ENCODE measurements at places on chromosomes 4 and X.

- H3K27ac ChIP-seq: no peak overlapping the region
- no peaks in the 10 kb centered on the region for H3K4me1 ChIP-seq
- no peaks in the 10 kb centered on the region for H3K27me3 ChIP-seq
- DNase-seq: no peak
- peaks cover 5% of the 10 kb centered on the region for H3K36me3 ChIP-seq
These were observed 57.7 kb downstream of the TRIM2 start for GRCh38 chr4:153261914-153262313.

GRCh38 chrX:8629871-8630270 is 102.1 kb downstream of the ANOS1 start:
- no peaks in the 10 kb centered on the region for H3K4me1 ChIP-seq
- H3K4me3 ChIP-seq: no peak overlapping the region
- no peak for DNase-seq
- H3K27ac ChIP-seq: no peak overlapping the region
- no peaks in the 10 kb centered on the region for H3K36me3 ChIP-seq
- H3K27me3 ChIP-seq: no peaks in the 10 kb centered on the region

GRCh38 chr4:139629436-139630125 is 36.0 kb upstream of the MGST2 start:
- H3K4me3 ChIP-seq: no peak overlapping the region
- no peaks in the 10 kb centered on the region for H3K4me1 ChIP-seq
- H3K27me3 ChIP-seq: no peaks in the 10 kb centered on the region
- no peak for DNase-seq

GRCh38 chrX:72641611-72642010 is 69.0 kb upstream of the HDAC8 start:
- H3K27me3 ChIP-seq: no peaks in the 10 kb centered on the region
- no peak overlapping the region for H3K4me3 ChIP-seq
- DNase-seq: no peak
- no peak overlapping the region for H3K27ac ChIP-seq

DNA sequence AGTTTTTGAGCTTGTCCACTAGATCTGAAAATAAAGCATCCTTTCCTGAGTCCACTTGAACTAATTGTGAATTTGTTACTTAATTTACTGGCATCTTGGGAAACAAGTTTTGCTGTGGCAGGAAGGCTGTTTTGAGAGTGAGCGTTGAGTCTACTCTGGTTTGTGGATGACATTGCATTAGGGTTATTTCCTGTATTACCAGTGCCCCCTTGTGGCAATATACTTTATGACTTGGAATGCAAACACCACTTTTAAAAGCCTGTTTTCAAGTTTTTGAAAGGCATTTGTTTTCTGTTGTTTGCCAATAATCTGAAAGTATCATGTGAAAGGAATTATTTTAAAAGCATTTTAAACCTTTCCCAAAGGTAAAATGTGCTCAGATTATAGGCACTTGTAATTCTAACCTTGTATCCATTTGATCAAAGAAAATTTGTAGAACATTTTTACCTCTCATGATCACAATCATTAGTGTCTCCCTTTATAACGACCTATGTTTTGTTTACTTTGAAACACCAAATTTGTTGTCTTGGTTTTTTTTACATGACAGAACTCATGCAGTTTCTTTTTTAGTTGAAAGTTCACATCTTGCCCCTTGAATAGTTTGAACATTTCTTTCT is 18.0 kb upstream of the CYP2U1 start:
- H3K27me3 ChIP-seq: no peaks in the 10 kb centered on the region
- no peaks in the 10 kb centered on the region for H3K4me1 ChIP-seq
- no peak overlapping the region for H3K4me3 ChIP-seq

- no peaks in the 10 kb centered on the region for H3K4me1 ChIP-seq
- no peak overlapping the region for H3K27ac ChIP-seq
- DNase-seq: no peak
- H3K27me3 ChIP-seq: no peaks in the 10 kb centered on the region
- H3K4me3 ChIP-seq: no peak overlapping the region
These were observed 18.4 kb upstream of the CWH43 start for GRCh38 chr4:48967631-48968030.

GRCh38 chrX:104195489-104196084 is 29.3 kb downstream of the FAM199X start:
- H3K4me3 ChIP-seq: no peak overlapping the region
- H3K27me3 ChIP-seq: no peaks in the 10 kb centered on the region
- DNase-seq: no peak
- no peak overlapping the region for H3K27ac ChIP-seq
- H3K36me3 ChIP-seq: no peaks in the 10 kb centered on the region
- H3K4me1 ChIP-seq: no peaks in the 10 kb centered on the region

DNA sequence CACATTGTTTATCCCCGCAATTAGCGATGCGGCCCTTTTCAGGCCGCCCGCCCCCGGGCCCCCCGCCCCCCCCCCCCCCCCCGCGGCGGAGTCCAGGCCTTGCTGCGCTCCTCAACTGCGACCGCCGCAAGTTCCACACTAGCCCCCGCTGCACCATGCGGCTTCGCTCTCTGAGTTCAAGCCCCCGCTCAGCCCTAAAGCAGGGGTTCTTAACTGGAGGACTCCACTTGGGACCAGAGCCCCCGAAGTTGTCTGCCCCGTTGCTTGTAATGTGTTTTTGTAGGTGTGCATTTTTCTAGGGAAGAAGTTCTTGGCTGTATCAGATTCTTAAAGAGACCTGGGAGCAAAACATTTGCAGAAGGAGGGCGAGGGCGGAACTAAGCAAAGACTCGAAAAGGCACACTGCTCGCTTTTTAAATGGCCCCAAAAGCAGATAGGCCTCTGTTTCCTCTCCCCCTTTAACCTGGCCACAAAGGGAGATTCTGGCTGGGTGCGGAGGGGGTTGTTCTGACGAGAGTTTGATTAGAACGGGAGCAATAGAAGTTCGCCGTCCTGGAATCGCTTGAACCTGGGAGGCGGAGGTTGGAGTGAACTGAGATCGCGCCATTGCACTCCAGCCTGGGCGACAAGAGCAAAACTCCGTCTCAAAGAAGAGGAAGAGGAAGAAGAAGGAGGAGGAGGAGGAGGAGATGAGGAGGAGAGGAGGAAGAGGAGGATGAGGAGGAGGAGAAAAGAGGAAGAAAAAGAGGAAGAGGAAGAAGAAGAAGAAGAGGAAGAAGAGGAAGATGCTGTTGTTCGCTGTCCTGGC is 2.3 kb upstream of the MSX1 start:
- peak overlapping the region; percentile 44 for H3K4me3 ChIP-seq
- no peaks in the 10 kb centered on the region for H3K36me3 ChIP-seq
- H3K27me3 ChIP-seq: peaks cover 25% of the 10 kb centered on the region
- DNase-seq: no peak

DNA sequence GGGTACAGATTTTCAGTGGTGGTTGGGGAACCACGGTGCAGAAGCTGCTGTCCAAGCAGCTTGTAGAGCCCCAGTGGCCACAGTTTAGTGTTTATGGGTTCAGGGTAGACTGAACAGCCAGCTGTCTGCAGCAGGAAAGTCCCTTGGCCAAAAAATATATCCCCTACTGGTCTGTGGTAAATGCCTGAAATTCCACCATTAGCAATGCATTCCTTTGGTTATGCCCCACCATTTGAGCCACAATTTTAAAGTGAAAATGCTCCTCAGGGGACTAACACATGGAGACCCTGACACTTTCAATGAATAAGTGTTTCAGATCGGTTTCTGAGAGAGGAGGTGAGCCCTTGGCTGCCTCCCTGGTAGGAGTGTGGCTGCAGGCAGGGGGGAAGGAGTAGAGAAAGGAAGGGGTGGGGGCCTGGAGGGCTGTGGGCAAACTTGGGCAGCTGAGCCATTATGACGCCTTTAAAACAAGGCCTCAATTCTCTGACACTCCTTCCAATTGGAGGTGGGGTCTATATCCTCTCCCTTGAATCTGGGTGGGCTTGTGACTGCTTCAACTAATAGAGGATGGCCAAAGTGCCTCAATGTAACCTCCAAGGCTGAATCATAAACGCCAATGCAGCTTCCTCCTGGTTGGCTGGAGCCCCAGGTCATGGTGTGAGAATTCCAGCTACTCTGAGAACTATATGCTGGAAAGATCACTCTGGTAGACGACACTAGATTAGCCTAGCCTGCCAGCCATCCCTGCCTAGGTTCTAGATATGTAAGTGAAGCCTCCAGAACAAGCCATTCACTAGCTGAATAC is 75.8 kb upstream of the ATP6AP2 start:
- no peaks in the 10 kb centered on the region for H3K4me1 ChIP-seq
- DNase-seq: no peak
- no peak overlapping the region for H3K27ac ChIP-seq
- no peak overlapping the region for H3K4me3 ChIP-seq

DNA sequence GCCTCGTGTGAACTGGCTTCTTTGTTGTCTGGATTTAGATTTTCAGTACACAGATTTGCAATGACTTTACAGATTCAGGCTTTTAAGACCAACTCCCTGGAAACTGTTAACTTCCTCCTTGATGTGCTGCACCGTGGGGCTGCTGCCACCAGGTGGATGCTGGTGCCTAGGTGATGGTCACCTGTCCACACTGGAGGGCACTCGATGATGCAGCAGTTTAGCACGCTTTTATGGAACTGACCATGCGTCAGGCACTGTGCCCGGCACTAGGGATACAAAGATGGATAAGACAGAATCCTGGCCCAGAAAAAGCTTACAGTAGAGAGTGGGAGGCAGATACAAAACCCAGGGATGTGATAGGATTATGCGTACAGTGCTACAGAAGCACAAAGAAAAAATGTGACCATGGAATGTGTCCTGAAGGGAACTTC is 180.7 kb downstream of the CEP135 start:
- no peaks in the 10 kb centered on the region for H3K27me3 ChIP-seq
- H3K4me1 ChIP-seq: no peaks in the 10 kb centered on the region
- no peak for DNase-seq

DNA sequence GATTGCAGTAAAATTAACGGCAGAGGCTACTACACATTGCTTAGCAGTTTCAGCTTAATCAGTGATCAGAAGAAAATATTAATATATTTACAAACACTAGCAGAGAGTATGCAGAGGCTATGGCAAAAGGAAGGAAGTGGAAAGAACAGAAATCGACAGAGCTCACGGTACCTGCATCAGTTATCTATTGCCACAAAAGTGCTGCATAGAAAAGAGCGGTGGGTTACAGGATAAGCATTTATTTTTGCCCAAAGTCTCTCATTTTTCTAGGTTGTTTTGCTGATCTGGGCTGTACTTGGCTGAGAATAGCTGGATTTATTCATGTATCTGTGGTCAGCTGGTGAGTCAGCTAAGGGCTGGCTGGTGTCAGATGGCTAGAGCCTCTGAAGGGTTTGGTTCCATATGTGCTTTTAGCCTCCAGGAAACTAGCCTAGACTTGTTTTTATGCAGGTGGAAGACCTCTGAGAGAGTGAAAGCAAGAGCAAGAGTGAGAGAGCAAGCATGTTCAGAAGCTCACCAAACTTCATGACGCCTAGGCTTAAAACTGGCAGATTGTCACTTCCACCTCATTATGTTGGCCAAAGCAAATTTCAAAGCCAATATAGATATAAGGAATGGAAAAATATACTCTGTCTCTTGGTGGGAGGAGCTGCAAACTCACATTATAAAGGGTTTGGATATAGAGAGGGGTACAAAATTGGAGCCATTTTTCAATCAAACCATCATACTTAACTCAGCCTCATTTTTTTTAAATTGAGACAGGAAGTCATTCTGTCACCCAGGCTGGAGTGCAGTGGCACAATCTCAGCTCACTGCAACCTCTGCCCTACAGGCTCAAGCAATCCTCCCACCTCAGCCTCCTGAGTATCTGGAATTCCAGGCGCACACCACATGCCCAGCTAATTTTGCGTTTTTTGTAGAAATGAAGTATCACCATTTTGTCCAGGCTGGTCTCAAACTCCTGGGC is 153.2 kb upstream of the RPL34 start:
- no peaks in the 10 kb centered on the region for H3K27me3 ChIP-seq
- no peak for DNase-seq
- H3K36me3 ChIP-seq: no peaks in the 10 kb centered on the region
- no peak overlapping the region for H3K27ac ChIP-seq
- no peak overlapping the region for H3K4me3 ChIP-seq

Data from ascending aorta (tissue), 2 donors.